Glomerular endothelial cell (primary cell): ENCODE measurements at places on chromosomes 1 and 21.

DNA sequence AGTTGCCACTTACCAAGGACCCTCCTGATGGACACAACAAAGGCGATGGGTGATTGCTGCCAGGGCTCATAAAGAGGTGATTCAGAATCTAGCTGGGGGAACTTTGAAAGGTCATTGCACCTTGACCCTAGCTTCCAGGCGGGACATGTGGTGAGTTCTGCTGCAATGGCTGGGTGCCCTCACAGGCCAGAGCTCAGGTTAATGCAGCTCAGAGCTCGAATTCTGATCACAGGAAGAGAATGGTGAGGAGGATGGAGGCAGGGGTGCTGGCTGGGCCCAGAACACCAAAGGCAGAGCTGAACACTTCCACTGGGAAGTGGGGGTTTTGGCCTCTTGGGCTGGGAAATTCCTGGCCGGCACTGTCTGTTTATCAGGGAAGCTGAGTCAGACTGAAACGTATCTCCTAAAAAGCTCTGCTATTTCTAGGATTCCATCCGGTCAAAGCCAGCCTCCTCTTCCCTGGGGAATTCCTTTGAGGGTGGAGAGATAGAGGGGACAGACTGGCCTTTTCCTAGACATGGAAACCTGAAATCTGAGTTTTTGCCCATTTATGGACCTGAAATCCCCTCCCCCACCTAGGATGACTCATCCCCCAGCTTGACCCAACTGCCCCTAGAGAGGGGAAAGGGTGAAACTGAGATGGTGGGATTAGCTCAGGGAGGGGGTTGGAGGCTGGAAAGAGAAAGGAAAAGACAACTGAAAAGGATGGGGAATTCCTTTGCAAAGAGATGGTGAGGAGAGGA lies 27.2 kb downstream of the NUAK2 start:
- DNase-seq: peak; percentile 73

DNA sequence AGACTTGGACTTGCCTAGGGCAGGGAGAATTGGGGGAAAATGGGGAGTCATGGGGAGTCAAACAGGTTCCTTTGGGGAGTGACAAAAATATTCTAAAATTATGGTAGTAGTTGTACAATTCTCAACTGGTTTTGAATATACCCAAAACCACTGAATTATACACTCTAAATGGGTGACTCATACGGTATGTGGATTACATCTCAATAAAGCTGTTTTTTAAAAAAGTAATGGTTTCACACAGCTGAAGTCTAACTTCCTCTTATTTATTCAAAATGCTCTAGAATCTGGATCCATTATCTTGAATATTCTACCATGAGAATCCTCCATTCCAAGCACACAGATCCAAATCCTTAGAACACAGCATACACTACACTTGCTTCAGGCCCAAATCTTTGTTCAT lies 11.1 kb downstream of the EIF4G3 start:
- DNase-seq: no peak

DNA sequence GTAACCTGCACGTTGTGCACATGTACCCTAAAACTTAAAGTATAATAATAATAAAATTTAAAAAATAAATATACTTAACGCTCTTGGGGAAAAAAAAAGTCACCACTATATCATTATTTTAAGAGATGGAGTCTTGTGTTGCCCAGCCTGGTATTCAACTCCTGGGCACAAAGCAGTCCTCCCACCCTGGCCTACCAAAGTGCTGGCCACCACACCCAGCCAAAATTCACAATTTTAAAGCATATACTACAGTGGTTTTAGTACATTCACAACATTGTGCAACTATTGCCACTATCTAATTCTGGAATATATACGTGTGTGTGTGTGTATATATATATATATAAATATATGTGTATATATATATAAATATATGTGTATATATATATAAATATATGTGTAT lies 5.9 kb downstream of the HMGN2 start:
- no peak for DNase-seq

DNA sequence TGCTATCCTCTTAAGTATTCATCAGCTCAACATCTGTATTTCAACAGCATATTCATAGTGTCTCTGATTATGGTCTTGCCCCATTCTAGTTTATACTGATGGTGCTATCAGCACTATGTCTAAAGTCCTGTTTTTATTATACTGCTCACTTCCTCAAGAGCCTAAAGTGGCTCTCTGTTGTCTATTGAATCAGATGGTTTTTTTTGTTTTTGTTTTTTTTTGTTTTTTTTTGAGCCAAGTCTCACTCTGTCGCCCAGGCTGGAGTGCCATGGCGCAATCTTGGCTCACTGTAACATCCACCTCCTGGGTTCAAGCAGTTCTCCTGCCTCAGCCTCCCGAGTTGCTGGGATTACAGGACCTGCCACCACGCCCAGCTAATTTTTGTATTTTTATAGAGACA lies 6.1 kb downstream of the STX12 start:
- DNase-seq: no peak

DNA sequence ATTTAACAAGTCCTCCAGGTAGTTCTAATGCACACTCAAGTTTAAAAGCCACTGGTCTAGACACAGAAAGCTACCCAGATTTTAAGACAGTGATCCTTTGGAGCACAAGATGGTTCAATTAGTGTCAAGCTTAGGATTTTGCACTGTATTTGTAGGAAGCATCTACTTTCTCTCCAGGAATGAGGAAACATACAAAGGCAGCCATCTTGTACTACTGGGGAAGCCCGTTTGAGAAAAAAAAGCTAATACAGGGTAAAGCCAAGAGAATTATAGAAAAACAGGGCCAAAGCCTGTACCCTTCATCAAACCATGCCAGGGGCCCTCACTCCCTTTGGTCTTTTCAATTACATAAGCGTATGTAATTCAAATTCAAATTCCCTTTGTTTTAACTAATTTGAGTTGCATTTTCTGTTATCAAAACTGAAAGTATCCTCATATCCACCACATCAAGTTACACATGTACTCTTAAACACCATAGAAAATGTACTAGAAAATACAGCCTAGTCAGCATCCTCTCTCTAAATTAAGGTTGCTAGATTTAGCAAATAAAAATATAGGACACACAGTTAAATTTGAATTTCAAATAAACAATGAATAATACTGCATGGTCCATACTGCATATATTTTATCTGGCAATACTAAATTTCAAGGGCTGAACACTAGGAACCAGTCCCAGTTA lies 17.4 kb downstream of the PIK3R3 start:
- DNase-seq: no peak
